ENCODE measurements at places on chromosomes 13 and 19.

GRCh38 chr13:92677571-92677970, 549.0 kb upstream of the GPC6 start:
- no peaks in the 10 kb centered on the region for H3K27me3 ChIP-seq
- H3K4me1 ChIP-seq = no peaks in the 10 kb centered on the region
- no peak overlapping the region for H3K4me3 ChIP-seq
- H3K36me3 ChIP-seq = no peaks in the 10 kb centered on the region
- DNase-seq = no peak
- H3K27ac ChIP-seq = no peak overlapping the region

GRCh38 chr13:113129480-113129879, 6.9 kb downstream of the F10 start:
- no peaks in the 10 kb centered on the region for H3K36me3 ChIP-seq
- H3K27me3 ChIP-seq = no peaks in the 10 kb centered on the region
- H3K27ac ChIP-seq = no peak overlapping the region
- no peaks in the 10 kb centered on the region for H3K4me1 ChIP-seq

DNA sequence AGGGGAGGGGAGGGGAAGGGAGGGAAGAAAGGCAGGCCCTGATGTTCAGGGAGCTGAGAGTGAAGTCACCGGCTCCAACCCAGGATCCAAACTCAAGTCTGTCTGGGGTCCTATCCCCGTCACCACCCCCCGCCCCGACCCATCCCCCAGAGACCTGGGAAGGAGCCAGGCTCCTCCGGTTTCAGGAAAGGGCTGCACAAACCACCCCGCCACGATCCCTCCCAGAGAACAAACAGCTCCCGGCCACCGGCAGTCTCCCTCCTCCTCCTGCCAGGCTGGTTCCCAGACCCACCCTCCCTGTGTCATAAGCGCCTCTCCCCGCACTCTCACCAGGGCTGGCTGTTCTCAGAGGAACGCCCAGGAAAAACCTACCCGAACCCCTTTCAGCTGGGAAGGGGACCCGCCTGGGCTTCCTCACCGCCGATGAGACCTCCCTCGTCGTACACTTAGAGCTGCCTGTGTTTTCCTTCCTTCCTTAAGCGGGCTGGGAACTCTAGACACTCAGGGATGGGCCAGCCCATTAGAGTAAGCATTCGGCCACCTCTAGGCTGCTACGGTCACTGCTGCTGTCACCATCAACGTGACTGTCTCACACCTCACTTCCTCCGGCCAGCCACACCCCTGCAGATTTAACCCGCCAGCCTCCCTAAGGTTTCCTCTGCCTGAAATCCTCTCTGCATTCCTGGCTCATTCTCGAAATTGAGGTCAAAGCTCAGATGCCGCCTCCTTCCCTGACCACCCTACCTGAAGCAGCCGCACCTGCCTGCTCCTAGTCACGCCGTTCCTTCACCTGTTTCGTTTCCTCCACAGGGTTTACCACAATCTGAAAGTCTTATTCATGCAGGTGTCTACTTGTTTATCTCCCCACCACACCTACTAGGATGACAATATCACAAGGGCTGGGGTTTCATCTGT, 6.3 kb upstream of the RDH13 start:
- no peaks in the 10 kb centered on the region for H3K4me1 ChIP-seq
- peak overlapping the region; percentile 16 for H3K4me3 ChIP-seq
- H3K36me3 ChIP-seq = no peaks in the 10 kb centered on the region

DNA sequence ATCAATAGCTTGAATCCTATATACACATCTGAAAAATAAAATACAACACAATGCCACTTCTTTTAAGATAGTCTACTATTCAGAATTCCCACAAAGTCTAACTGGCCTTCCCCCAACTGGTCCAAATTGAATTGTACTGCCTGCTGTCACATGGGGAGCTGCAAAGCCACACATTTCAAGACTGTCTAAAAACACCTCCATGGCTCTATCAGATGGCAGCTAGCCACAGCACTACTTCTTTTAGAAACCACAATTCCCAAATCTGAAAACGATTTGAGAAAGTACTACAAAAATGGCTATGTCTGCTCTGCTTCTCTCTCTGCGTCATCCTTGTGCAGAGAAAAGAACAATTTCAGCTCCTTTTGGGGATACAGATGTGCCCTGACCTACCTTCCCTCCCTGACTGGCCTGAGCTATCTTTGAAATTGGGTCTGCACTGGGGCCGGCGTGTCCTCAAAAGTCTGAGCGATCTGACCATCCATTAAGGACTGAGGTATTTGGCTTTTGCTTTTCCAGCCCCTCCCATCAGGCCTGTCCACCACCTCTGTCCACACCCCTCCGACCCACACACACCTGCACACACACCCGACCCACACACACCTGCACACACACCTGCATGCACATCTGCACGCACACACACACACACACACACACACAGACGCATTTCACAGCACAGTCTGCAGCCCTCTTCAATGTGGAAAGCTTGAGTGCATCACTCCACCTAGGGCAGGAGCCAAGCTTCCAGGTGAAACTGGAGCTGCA, 68.6 kb upstream of the IPO5 start:
- H3K4me3 ChIP-seq = no peak overlapping the region
- DNase-seq = no peak
- H3K27ac ChIP-seq = no peak overlapping the region
- H3K4me1 ChIP-seq = no peaks in the 10 kb centered on the region

GRCh38 chr19:35860818-35861639, 4.3 kb downstream of the KIRREL2 start:
- H3K36me3 ChIP-seq = no peaks in the 10 kb centered on the region
- no peak for DNase-seq
- peaks cover 26% of the 10 kb centered on the region for H3K27me3 ChIP-seq
- H3K4me1 ChIP-seq = no peaks in the 10 kb centered on the region

- H3K4me3 ChIP-seq = no peak overlapping the region
- H3K27ac ChIP-seq = no peak overlapping the region
Measured at GRCh38 chr19:6039566-6040225, 61.8 kb upstream of the RANBP3 start.

DNA sequence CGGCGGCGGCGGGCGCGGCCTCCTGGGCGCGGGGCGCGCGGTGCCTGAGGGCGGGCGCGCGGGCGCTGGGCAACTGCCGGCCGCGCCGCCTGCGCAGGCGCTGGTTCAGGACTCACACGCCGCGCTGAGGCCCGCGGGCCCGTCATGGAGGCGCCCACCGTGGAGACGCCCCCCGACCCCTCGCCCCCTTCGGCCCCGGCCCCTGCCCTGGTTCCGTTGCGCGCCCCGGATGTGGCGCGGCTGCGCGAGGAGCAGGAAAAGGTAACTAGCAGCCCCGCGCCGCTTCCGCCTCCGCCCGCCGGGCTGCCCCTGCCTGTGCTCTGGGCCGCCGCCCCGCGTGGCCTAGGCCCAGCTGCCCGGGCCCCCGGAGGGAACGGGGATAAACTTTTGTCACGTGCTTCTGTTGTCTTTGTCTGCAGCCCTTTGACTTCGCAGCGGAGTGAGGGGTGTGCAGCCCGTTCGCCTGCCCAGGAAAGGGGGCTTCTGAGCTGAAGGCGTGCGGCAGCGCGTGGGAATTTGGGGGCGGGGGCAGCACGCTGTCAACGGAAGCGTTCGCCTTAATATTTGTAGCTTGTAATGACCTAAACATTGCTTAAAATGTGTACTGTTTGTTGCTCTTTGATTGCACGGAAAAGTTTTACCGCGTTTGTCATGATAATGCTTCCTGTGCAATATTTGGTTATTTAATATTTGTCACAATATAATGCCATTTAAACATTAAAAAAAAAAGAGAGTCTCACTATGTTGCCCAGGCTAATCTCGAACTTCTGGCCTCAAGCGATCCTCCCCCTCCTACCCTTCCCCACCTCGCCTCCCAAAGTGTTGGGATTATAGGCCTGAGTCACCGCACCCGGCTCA, 594 bp downstream of the URI1 start:
- peak; percentile 67 for DNase-seq
- no peaks in the 10 kb centered on the region for H3K4me1 ChIP-seq
- peak overlapping the region; percentile 34 for H3K27ac ChIP-seq
- H3K4me3 ChIP-seq = peak overlapping the region; percentile 86

- H3K27me3 ChIP-seq = no peaks in the 10 kb centered on the region
- H3K4me1 ChIP-seq = no peaks in the 10 kb centered on the region
- no peaks in the 10 kb centered on the region for H3K36me3 ChIP-seq
- DNase-seq = no peak
- no peak overlapping the region for H3K27ac ChIP-seq
Measured at GRCh38 chr13:45721203-45721731, 19.1 kb downstream of the CBY2 start.

- H3K27ac ChIP-seq = no peak overlapping the region
- no peak for DNase-seq
- no peaks in the 10 kb centered on the region for H3K27me3 ChIP-seq
- no peak overlapping the region for H3K4me3 ChIP-seq
Measured at GRCh38 chr13:63206461-63206860, 1790.8 kb upstream of the PCDH20 start.

- peaks cover 8% of the 10 kb centered on the region for H3K4me1 ChIP-seq
- H3K27me3 ChIP-seq = no peaks in the 10 kb centered on the region
- H3K27ac ChIP-seq = peak overlapping the region; percentile 97
- peaks cover 7% of the 10 kb centered on the region for H3K36me3 ChIP-seq
- peak; percentile 52 for DNase-seq
- peak overlapping the region; percentile 63 for H3K4me3 ChIP-seq
Measured at GRCh38 chr13:51453959-51454703, 1.3 kb upstream of the INTS6 start.

- H3K27me3 ChIP-seq = no peaks in the 10 kb centered on the region
- H3K4me1 ChIP-seq = no peaks in the 10 kb centered on the region
- H3K27ac ChIP-seq = no peak overlapping the region
- DNase-seq = no peak
- H3K4me3 ChIP-seq = no peak overlapping the region
Measured at GRCh38 chr13:95507991-95508390, 44.5 kb upstream of the CLDN10 start.

DNA sequence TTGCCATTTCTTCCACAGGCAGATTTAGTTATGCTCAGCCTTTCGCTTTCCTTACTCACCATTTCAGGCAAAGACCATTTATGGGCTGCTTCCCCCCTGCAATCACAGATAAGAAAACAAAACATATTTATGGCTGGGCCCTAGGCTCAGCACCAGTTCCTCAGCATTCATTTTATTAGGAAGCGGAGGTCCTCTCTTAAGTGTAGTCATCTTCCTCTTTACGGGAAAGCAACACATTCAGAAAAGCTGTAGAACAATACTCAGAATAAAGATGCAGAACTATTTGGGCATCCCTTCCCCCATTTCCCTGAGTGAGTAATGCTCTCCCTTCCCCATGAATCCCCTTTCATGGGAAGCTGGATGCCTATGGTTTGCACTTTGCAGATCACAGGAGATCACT, 27.9 kb downstream of the FLT1 start:
- H3K36me3 ChIP-seq = no peaks in the 10 kb centered on the region
- H3K27me3 ChIP-seq = no peaks in the 10 kb centered on the region
- peak overlapping the region; percentile 4 for H3K27ac ChIP-seq
- no peak overlapping the region for H3K4me3 ChIP-seq
- no peak for DNase-seq

GRCh38 chr13:27379694-27380641, 44.5 kb upstream of the GTF3A start:
- no peaks in the 10 kb centered on the region for H3K36me3 ChIP-seq
- no peak overlapping the region for H3K27ac ChIP-seq
- H3K4me3 ChIP-seq = no peak overlapping the region
- no peaks in the 10 kb centered on the region for H3K27me3 ChIP-seq

GRCh38 chr13:94122300-94122915, 357.1 kb downstream of the DCT start:
- peaks cover 4% of the 10 kb centered on the region for H3K4me1 ChIP-seq
- no peaks in the 10 kb centered on the region for H3K36me3 ChIP-seq
- H3K4me3 ChIP-seq = no peak overlapping the region
- no peaks in the 10 kb centered on the region for H3K27me3 ChIP-seq

GRCh38 chr19:55340784-55341147, 1.1 kb downstream of the KMT5C start:
- H3K4me1 ChIP-seq = no peaks in the 10 kb centered on the region
- H3K27ac ChIP-seq = no peak overlapping the region
- H3K27me3 ChIP-seq = no peaks in the 10 kb centered on the region
- peak; percentile 39 for DNase-seq
- H3K4me3 ChIP-seq = peak overlapping the region; percentile 47

- no peak overlapping the region for H3K27ac ChIP-seq
- H3K4me3 ChIP-seq = no peak overlapping the region
- no peaks in the 10 kb centered on the region for H3K27me3 ChIP-seq
- H3K36me3 ChIP-seq = no peaks in the 10 kb centered on the region
- H3K4me1 ChIP-seq = peaks cover 6% of the 10 kb centered on the region
- DNase-seq = no peak
Measured at GRCh38 chr19:14555918-14556661, 15.8 kb downstream of the NDUFB7 start.

DNA sequence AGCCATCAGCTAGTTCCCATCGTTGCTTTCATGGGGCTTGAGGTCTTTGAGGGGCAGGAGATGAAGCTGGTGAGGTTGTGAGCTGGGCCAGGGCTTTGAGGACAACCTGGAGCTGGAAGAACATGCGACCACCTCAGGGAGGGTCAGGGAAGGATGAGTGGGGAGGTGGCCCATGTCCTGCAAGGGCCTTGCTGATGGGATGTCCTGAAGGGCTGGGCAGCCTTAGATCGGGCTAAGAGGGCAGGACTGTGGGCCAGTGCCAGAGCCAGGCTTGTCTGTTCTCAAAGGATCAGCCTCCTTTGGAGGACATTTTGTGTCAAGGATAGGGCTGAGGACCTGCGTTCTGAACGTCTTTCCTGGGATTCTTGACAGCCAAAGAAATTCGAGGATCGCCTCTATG, 10.5 kb downstream of the CYTH2 start:
- no peak for DNase-seq
- no peak overlapping the region for H3K4me3 ChIP-seq
- no peak overlapping the region for H3K27ac ChIP-seq
- no peaks in the 10 kb centered on the region for H3K27me3 ChIP-seq
- H3K4me1 ChIP-seq = no peaks in the 10 kb centered on the region

GRCh38 chr19:5341448-5341820, 822 bp upstream of the PTPRS start:
- no peak overlapping the region for H3K27ac ChIP-seq
- no peak for DNase-seq
- H3K4me1 ChIP-seq = no peaks in the 10 kb centered on the region
- no peak overlapping the region for H3K4me3 ChIP-seq
- H3K27me3 ChIP-seq = peaks cover 27% of the 10 kb centered on the region

GRCh38 chr13:43761616-43762315, 25.0 kb downstream of the ENOX1 start:
- H3K4me1 ChIP-seq = no peaks in the 10 kb centered on the region
- no peak overlapping the region for H3K4me3 ChIP-seq
- H3K27ac ChIP-seq = no peak overlapping the region

DNA sequence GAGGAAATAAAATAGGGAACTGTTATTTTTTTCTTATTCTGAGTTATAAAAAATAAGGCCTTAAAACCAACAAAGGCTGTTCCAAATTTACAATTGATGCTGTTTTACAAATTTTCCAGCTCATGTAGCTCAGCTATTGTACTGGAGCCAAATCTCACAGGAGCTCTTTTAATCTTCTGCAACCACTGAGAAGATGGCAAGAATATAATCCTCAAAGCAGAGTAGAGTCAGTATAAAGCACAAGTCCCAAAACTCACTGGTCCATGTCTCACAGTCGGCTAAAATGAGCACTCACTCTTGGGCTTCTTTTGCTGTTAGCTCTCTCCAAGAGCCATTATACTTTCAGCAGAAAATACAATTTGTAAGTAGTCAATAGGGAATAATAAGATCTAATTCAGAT, 1074.4 kb upstream of the PRR20A start:
- no peaks in the 10 kb centered on the region for H3K4me1 ChIP-seq
- H3K27ac ChIP-seq = no peak overlapping the region
- no peak for DNase-seq
- no peak overlapping the region for H3K4me3 ChIP-seq
- H3K27me3 ChIP-seq = no peaks in the 10 kb centered on the region

GRCh38 chr13:100875392-100876043, 200.9 kb upstream of the TMTC4 start:
- no peak for DNase-seq
- no peak overlapping the region for H3K27ac ChIP-seq
- no peaks in the 10 kb centered on the region for H3K36me3 ChIP-seq
- no peak overlapping the region for H3K4me3 ChIP-seq

Measured in colonic mucosa (tissue), 4 donors.